ENCODE measurements at places on chromosomes 5 and 9. TPM values are rescaled to one million over a fixed set of nuclear protein-coding genes. Genes with fewer than 3 reads are reported as not detected.

Gene UIMC1
- polyA plus RNA-seq, result 21.5 TPM

- H3K4me3 ChIP-seq, result no peak overlapping the region
- no peaks in the 10 kb centered on the region for H3K4me1 ChIP-seq
- no peak overlapping the region for H3K27ac ChIP-seq
- no peaks in the 10 kb centered on the region for H3K36me3 ChIP-seq
- H3K27me3 ChIP-seq, result no peaks in the 10 kb centered on the region
- no peak for DNase-seq
These were observed 51.9 kb downstream of the COL27A1 start for GRCh38 chr9:114207034-114207810.

GRCh38 chr9:17509701-17510100 lies 69.2 kb upstream of the SH3GL2 start:
- H3K4me1 ChIP-seq, result no peaks in the 10 kb centered on the region
- H3K4me3 ChIP-seq, result no peak overlapping the region
- DNase-seq, result no peak
- no peaks in the 10 kb centered on the region for H3K27me3 ChIP-seq
- H3K36me3 ChIP-seq, result no peaks in the 10 kb centered on the region

Gene SLC46A2
- 0.16 TPM for polyA plus RNA-seq

Gene PROB1
- polyA plus RNA-seq, result 1.4 TPM

DNA sequence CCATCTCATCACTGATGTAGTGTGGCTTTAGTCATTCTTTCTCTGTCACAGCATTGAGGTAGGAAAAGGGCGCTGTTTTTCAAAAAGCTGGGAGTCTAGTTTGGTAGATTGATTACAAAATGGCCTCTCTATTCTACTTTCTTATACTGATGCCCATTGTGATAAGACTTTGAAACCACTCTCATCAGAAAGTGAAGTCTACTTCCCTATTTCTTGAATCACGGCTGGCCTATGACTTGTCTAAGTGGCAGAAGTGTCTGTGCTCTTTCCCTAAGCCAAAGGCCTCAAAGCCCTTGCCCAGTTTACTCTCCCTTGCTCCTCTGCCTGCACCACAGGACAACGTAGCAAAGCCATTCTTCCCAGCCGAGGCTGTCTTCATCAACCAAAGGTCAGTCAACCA lies 83.0 kb upstream of the IL33 start:
- no peak overlapping the region for H3K4me3 ChIP-seq
- H3K36me3 ChIP-seq, result no peaks in the 10 kb centered on the region
- no peak for DNase-seq

DNA sequence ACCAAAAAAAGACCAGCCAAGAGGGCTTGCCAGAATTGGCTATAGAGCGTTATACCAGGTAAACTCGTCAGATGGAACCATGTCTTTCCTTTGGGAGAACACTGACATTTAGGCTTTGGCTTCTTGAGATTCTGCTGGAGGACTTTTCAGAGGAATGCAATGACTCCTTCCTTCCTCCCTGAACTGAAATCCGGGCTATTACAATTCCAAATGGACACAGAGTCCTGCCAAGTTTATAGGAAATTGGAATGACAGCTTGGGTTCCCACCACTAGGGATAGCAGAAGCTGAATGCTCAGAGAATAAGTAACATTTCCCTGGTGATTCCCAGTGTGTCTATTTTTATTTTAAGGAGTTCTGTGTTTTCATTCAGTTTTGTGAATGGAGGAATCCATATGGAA lies 143.0 kb downstream of the FGF1 start:
- H3K27ac ChIP-seq, result no peak overlapping the region
- H3K27me3 ChIP-seq, result peaks cover 2% of the 10 kb centered on the region
- H3K36me3 ChIP-seq, result peaks cover 4% of the 10 kb centered on the region
- no peaks in the 10 kb centered on the region for H3K4me1 ChIP-seq

Gene CYSRT1
- polyA plus RNA-seq, result not detected

DNA sequence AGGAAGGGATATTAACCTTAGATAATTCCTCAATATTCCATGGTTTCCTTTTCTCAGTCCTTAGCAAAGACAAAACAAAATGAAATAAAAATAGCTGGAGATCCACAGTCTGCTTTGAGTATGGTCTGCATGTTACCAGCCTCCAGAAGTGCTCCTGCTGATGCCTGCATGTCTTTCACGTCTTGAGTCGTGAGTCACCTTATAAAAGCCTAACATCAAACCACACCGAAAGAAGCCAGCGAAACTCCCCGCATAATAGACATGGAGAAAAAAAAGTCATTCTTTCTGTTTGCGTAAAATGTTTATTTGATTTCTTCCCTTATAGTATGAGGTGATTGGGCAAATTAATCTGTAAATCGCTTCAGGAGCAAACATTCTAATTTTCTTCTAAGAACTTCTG lies 380.5 kb downstream of the SLCO4C1 start:
- no peak for DNase-seq
- H3K4me1 ChIP-seq, result no peaks in the 10 kb centered on the region
- no peaks in the 10 kb centered on the region for H3K27me3 ChIP-seq
- H3K36me3 ChIP-seq, result no peaks in the 10 kb centered on the region

DNA sequence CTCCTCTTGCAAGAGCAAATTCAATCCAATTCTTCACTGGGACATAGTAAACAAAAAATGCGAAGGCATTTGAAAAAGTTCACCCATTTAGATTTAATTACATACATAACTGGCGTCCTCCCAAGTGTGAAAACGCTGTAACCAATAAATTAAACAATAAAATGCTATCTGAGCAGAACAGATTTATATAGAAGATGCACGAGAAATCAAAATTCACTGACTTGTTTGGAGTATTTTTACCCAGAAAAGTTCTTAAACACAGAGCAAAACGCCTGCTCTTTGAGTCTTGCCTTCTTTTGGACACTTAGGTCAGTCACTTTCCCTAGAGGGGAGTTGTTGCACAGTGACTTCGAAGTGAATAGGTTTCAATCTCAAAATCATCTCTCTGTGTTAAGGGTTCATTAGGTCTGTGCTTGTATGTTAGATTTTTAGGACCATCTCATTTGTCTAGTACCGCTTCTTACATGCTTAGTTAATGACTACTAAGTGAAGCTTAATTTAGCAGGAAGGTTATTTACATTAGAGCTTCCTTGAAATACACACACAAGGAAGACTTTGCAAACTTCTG lies 1.9 kb downstream of the ALDH1A1 start:
- DNase-seq, result no peak
- H3K4me1 ChIP-seq, result peaks cover 1% of the 10 kb centered on the region
- no peak overlapping the region for H3K27ac ChIP-seq
- peaks cover 8% of the 10 kb centered on the region for H3K27me3 ChIP-seq

- H3K4me1 ChIP-seq, result peaks cover 10% of the 10 kb centered on the region
- no peak overlapping the region for H3K27ac ChIP-seq
- no peak overlapping the region for H3K4me3 ChIP-seq
These were observed 34.1 kb upstream of the NR4A3 start for GRCh38 chr9:99787556-99787955.

DNA sequence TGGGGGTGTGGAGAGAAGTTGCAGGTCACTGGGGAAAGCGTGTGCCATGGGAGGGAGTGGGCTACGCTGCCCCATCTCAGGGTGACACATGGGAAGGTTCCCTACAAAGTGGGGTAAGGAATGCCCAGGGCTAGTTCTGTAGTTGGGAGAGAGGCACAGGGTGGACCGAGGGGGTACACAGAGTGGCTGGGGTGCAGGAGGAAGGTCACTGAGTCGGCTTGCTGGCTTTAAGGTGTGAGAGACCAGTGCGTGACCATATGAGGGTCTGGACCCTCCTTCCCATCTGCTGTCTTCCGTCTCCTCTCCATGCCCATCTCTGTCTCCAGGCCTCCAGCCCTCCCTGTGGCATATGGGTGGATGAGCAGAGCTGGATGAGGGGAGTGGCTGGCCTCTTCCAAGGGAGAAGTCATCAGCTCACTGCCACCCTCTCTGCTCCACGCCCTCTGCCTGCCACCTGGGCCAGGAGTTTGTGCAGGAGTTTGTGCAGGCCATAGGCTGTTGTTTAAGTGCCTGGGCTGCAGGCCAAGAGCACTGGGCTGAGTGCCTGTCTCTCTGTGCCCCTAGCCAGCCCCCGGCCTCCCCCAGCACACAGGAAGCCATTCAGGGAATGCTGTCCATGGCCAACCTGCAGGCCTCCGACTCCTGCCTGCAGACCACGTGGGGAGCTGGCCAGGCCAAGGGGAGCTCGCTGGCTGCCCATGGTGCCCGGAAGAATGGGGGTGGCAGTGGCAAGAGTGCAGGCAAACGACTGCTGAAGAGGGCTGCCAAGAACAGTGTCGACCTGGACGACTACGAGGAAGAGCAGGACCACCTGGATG lies 96.8 kb downstream of the PHF2 start:
- H3K27ac ChIP-seq, result no peak overlapping the region
- H3K27me3 ChIP-seq, result peaks cover 2% of the 10 kb centered on the region
- no peak for DNase-seq

- H3K4me3 ChIP-seq, result no peak overlapping the region
- no peak overlapping the region for H3K27ac ChIP-seq
- H3K4me1 ChIP-seq, result no peaks in the 10 kb centered on the region
- no peak for DNase-seq
- H3K36me3 ChIP-seq, result peaks cover 3% of the 10 kb centered on the region
These were observed 35.2 kb upstream of the TNFSF8 start for GRCh38 chr9:114965564-114965963.

- H3K27me3 ChIP-seq, result peaks cover 9% of the 10 kb centered on the region
- H3K27ac ChIP-seq, result no peak overlapping the region
- no peak for DNase-seq
- H3K36me3 ChIP-seq, result no peaks in the 10 kb centered on the region
- no peak overlapping the region for H3K4me3 ChIP-seq
These were observed 4.9 kb upstream of the C7 start for GRCh38 chr5:40904205-40904993.

- H3K36me3 ChIP-seq, result peaks cover 11% of the 10 kb centered on the region
- no peak overlapping the region for H3K27ac ChIP-seq
- no peak overlapping the region for H3K4me3 ChIP-seq
- peaks cover 21% of the 10 kb centered on the region for H3K4me1 ChIP-seq
- H3K27me3 ChIP-seq, result peaks cover 8% of the 10 kb centered on the region
These were observed 259.6 kb downstream of the EPB41L4A start for GRCh38 chr5:112159435-112159834.

Gene VLDLR
- polyA plus RNA-seq, result not detected

Gene TEX48
- not detected for polyA plus RNA-seq

Gene TLR4
- polyA plus RNA-seq, result 0.15 TPM

Gene ADRB2
- polyA plus RNA-seq, result 65.2 TPM

- no peak overlapping the region for H3K4me3 ChIP-seq
- no peaks in the 10 kb centered on the region for H3K36me3 ChIP-seq
- no peak overlapping the region for H3K27ac ChIP-seq
- DNase-seq, result no peak
These were observed 52.8 kb upstream of the CCDC112 start for GRCh38 chr5:115349001-115349817.

GRCh38 chr5:59569158-59569557 lies 324.4 kb downstream of the PDE4D start:
- peaks cover 8% of the 10 kb centered on the region for H3K4me1 ChIP-seq
- DNase-seq, result no peak
- no peaks in the 10 kb centered on the region for H3K36me3 ChIP-seq
- peaks cover 3% of the 10 kb centered on the region for H3K27me3 ChIP-seq
- H3K27ac ChIP-seq, result peak overlapping the region; percentile 51
- H3K4me3 ChIP-seq, result no peak overlapping the region

GRCh38 chr9:72363908-72364678 lies 915 bp downstream of the ZFAND5 start:
- peak overlapping the region; percentile 89 for H3K4me3 ChIP-seq
- DNase-seq, result peak; percentile 75
- H3K36me3 ChIP-seq, result peaks cover 7% of the 10 kb centered on the region
- peaks cover 8% of the 10 kb centered on the region for H3K27me3 ChIP-seq
- H3K4me1 ChIP-seq, result peaks cover 50% of the 10 kb centered on the region
- H3K27ac ChIP-seq, result peak overlapping the region; percentile 88

DNA sequence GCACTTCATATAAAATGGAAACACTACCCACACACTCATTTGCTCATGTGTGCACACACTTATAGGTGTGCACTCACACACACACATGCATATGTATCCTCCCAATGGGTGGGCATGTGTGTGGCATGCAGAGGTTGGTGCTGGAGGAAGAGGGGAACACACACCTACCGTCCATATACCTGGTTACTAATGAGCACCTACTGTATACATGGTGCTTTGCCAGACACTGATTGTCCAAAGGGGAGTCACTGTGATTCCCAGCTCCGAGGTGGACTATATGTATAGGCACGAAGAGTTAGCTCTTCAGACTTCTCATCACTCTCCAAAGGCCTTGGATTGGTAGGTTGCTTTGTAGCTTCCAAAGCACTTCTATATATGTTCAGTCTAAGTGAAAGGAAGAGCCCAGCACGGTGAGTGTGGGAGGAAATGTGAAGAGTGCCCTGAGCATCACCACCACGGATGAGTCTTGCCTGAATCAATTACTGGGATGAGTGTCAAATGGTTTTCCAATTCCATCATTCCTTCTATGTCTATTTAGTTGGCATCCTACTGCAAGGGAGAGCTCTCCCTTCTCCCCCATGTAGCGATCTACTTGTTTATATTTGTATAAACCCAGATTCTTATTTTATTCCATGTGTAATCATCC lies 12.6 kb upstream of the ERGIC1 start:
- H3K36me3 ChIP-seq, result peaks cover 9% of the 10 kb centered on the region
- no peak overlapping the region for H3K27ac ChIP-seq
- peaks cover 2% of the 10 kb centered on the region for H3K27me3 ChIP-seq
- DNase-seq, result no peak

GRCh38 chr9:29514336-29514735 lies 1941.1 kb upstream of the C9orf72 start:
- H3K4me1 ChIP-seq, result no peaks in the 10 kb centered on the region
- no peaks in the 10 kb centered on the region for H3K36me3 ChIP-seq
- H3K4me3 ChIP-seq, result no peak overlapping the region
- H3K27ac ChIP-seq, result no peak overlapping the region
- DNase-seq, result no peak

Gene LCN9
- not detected for polyA plus RNA-seq

DNA sequence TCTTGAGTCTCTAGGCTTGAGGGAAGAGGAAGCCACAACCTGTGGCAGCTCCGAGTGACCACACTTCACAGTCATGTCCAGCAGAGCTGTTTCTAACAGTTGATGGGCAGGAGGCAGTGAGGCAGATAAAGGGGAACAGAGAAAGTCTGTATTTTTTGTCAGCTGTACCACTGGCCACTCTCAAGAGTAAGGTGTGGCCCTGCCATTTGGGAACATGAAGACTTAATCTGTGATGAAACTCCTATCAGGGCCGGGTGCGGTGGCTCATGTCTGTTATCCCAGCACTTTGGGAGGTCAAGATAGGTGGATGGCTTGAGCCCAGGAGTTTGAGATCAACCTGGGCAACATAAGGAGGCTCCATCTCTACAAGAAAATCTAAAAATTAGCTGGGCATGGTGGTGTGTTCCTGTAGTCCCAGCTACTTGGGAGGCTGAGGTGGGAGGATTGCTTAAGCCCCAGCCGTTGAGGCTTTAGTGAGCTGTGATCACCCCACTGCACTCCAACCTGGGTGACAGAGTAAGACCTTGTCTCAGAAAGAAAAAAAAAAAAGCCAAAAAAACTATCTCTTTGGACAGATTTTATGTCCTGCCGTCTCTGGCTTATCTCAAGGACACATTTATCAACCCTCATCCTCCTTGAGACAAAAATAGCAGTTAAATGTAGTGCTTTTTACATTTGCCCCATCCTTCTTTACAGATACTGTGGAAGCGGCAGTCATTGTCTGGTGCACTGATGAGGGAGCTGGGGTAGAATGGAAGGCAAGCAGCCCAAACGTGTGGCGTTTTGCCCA lies 11.9 kb upstream of the COL15A1 start:
- H3K27me3 ChIP-seq, result peaks cover 3% of the 10 kb centered on the region
- no peak for DNase-seq
- no peak overlapping the region for H3K27ac ChIP-seq
- H3K36me3 ChIP-seq, result no peaks in the 10 kb centered on the region
- H3K4me1 ChIP-seq, result no peaks in the 10 kb centered on the region
- H3K4me3 ChIP-seq, result no peak overlapping the region

Gene CDKN2B
- polyA plus RNA-seq, result 0.40 TPM

GRCh38 chr5:104353371-104353770 lies 790.8 kb upstream of the NUDT12 start:
- no peaks in the 10 kb centered on the region for H3K36me3 ChIP-seq
- H3K4me1 ChIP-seq, result no peaks in the 10 kb centered on the region
- DNase-seq, result no peak
- no peak overlapping the region for H3K4me3 ChIP-seq
- no peaks in the 10 kb centered on the region for H3K27me3 ChIP-seq

All from immature natural killer cell (primary cell).